ENCODE measurements at places on chromosomes 6 and 20.

GRCh38 chr20:50284811-50285375, 94.3 kb downstream of the CEBPB start:
- DNase-seq = no peak

- DNase-seq = peak; percentile 14
These were observed at the start of gene KCNB1 for GRCh38 chr20:49482621-49483017. Gene KCNB1, minus strand, starts transcription at chr20:49482668. Its CDS starts 188 bp downstream, at chr20:49482480.

GRCh38 chr20:62882426-62882825, 20.8 kb upstream of the TCFL5 start:
- no peak for DNase-seq

DNA sequence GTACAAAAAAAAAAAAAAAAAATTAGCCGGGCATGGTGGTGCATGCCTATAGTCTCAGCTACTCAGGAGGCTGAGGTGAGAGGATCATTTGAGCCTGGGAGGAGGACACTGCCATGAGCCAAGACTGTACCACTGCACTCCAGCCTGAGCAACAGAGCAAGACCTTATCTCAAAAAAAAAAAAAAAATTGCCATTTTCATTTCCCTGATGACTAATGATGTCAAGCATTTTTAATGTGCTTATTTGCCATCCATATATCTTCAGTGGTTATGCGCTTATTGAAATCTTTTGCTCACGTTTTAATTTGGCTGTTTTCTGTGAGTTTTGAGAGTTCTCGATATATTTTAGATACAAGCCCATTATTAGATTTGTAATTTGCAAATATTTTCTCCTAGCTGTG, 46.7 kb downstream of the PFDN4 start:
- no peak for DNase-seq

DNA sequence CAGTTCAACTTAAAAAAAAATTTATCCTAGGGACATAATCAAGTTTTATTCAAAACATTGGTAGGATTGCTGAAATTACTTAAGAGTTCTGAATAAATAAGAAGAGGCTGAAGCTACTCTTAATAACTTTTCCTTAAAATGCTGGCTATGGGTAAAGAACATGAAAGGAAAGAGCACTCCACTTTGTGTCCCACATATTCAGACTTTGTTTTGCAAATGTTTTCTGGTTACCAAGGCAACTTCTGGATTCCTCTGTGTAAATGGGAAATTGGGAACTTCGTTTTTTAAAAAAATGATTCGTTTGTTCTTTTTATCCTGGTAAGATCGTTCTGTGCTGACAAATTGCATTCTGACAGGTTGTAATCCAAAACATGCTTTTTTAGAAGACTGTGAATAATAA, 115.0 kb downstream of the KIF6 start:
- DNase-seq = no peak

- DNase-seq = no peak
These were observed 62.0 kb upstream of the EPB41L1 start for GRCh38 chr20:36092398-36093024.

DNA sequence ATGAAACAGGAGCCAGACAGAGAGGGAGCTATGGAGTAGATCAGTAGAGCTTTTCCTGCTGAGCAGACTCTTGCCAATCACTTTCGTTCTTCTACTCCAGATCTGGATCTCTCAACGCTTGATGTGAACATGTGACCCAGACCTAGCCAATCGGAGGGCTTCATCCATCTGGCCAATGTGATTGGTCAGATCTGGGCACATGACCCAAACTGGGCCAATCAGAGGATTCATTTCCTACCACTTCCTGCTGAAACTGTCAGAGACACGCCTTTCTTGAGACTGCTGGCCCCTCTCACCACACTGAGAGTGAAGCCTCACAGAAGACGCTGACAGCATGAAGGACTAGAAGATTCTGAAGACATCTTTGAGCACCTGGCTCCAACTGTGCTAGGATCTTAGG, 44.2 kb upstream of the ZMYND8 start:
- no peak for DNase-seq

DNA sequence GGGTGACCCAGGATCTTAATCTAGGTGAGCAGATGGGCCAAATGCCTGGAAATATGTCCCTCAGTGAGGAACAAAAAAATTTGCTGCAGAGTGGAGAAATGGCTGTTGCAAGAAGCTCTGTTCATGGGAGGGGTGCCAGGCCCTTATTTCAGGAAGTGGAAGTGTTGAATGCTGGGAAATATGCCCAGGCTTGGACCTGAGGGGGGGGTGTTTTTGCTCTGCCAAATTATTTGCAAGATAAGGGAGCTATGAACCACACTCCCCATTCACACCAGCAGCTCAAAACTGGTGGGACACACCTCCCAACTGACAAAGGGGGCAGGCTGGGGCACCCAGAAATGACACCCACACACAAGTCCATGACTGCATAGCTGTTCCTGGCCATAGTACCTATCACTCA, 8.7 kb downstream of the CST4 start:
- no peak for DNase-seq

GRCh38 chr6:116631379-116631990, 15.2 kb downstream of the RSPH4A start:
- DNase-seq = no peak

DNA sequence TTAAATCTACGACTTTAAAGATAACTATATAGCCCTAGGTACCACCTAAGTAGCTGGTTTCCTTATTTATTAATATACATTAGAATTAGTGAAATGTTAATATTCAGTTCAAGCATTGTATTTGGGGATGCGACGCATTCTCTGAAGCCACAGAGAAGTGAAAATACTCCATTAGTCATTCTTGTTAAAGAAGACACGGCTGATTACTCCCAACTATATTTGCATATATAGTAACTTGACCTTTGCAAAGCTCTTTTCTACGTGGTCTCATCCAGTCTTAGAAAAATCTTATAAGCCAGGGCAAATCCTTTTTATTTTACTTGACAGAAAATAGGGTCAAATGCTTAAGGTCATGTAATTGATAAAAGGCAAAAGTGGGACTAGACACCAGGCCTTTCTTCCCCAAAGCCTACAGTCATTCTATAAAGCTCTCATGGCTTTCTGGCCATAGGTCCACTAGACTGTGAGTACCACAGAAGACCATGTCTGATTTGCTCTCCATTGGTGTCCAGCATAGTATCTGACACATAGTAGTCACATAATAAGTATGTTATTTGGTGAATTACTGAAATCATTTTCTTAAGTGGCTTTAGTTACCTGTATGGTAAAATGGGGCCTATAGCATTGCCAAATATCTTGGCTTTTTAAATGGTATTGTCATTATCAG, 11.3 kb downstream of the ZHX3 start:
- no peak for DNase-seq

- no peak for DNase-seq
These were observed 584.2 kb downstream of the CD109 start for GRCh38 chr6:74280130-74280692.

DNA sequence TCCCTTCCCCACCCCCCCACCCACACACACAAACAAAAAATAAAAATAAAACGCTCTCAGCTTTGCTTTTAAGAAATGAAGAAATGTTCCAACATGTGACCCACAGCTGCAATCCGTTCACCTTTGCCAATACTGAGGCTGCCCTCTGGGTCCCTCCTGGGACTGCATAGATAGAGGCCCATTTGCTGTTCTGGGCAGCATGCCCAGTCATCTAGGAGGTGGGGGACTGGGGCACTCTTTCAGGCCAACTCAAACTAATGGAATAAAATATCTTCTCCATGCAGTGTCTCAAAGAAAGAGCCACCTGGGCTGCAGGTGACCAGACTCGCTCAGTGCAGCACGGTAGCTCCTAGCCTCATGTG, 79.9 kb downstream of the SLC22A3 start:
- no peak for DNase-seq

DNA sequence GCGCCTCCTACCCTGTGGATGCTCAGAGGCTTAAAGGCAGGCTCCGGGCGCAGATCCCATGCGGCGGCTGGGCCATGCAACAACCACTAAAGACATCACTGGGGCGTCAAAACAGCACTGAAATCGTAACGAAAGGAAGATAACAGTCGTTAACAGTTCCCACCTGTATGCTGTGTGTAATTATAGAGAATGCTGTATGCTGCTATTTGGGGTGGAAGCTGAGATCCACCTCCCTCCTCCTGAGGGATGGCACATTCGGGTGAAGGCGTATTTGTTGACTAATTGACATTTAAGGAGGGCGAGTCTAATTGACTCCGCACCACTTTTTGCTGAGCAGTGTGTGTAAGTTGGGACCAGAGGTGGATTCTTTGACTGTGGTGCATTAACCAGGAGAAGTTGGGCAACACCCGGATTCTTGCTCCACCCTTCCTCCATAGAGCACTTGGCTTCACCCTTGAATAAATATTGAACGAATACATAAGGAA, 687 bp downstream of the SLC35A1 start:
- no peak for DNase-seq

- no peak for DNase-seq
These were observed 23.1 kb downstream of the OR2B6 start for GRCh38 chr6:27980111-27980510.

GRCh38 chr6:88535306-88535705, 369.2 kb upstream of the CNR1 start:
- DNase-seq = no peak

DNA sequence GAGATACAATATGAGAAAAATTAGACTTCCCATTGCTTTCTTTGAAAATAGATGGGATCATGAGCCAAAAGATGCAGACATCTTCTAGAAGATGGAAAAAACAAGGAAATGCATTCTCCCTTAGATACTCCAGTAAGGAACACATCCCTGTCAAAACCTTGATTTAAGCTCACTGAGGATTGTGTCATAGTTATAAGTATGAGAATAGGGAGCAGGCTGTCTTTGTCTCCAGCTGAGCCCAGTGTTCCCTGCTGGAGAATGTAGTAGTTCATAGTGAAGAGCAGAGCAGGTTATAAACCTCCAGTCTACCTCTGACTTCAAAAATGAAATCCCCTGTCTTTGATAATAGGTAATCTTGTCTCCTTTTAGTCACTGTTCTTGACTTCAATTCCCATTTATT, 589.9 kb downstream of the PHF3 start:
- no peak for DNase-seq

DNA sequence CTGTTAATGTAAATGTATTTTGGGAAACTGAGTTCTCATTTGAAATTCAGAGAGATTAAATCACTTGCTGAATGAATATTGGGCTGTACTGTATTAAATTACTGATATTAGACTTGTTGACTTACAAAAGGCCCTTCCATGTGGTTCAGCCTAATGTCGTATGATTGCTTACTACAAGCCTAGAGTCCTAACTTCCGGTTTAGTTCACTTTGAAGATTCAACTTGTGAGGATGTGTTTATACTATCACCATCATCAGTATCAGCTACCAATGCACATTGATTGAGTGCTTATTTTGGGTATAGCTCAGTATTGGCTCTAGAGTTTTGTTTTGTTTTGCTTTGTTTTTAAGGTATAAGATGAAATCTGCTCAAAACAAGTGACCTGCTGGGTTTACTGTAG, 48.3 kb downstream of the FAM217A start:
- DNase-seq = no peak

GRCh38 chr6:8335896-8336295, 99.4 kb downstream of the SLC35B3 start:
- DNase-seq = no peak

DNA sequence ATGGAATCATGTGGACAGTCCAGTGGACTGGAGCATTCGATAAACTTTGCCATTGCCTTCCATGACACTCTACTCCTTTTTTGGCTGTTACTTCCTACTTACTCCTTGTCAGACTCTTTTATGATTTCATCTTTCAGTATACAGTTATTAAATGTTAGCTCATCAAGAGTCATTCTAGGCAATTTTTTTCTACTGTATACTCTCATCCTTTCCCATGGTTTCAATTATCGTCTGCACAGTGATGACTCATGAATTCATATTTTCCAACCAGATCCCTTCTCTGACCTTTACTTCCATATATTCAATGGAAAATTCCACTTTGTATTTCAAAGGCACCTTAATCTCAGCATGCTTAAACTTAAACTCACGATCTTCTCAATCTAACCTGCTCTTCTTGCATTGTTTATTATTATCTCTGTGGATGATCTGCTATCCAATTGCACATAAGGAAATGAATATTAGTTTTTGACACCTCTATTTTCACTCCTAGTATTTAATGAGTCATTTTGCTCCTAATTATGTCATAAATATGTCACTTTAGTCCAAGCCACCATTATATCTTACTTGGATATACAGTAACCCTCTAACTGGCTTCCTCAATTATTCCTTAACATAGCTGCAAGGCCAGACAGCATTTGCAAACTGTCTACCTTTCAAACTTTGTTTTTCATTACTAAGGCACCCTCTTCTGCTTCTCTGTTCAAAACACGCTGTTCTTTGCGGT, 427.5 kb downstream of the PHF3 start:
- no peak for DNase-seq

DNA sequence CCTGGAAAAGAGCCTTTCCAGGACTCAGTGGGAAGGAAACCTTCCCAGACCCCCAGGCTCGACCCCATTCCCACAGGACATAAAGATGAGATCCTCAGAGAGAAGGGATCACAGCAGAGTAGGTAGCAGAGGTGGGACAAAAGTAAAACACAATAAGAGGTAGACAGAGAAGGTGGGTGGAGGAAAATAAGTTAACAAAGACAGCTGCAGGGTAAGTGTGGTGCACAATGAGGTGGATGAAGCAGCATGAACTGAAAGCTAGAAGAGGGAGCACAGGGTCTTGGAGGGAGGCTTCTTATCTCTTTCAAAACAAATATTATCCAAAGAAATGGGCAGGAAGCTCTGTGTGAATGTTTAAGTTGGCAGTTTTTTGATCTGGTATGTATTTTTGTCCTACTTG, 14.0 kb upstream of the MAP7 start:
- DNase-seq = no peak

- no peak for DNase-seq
These were observed 1.5 kb upstream of the MDFI start for GRCh38 chr6:41636833-41637193.

DNA sequence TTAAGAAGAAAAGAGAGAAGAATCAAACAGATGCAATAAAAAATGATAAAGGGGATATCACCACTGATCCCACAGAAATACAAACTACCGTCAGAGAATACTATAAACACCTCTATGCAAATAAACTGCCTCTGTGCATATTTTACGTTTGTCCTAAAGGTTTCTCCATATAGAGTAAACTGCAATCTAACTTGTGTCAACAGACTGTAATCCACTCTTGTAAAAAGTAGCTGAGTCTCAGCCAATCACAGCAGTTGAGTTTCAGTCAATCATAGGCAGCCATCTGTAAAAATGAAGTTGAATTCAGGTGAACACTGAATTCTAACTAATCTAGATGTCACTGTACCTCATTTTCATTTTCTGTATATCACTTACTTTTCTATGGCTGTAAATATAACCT, 112.2 kb upstream of the SYNCRIP start:
- no peak for DNase-seq

GRCh38 chr6:21033575-21034026, 499.3 kb downstream of the CDKAL1 start:
- no peak for DNase-seq

GRCh38 chr6:20905377-20905776, 371.1 kb downstream of the CDKAL1 start:
- no peak for DNase-seq

Measured in stimulated activated CD4-positive, alpha-beta T cell treated with anti-CD3 and anti-CD28 coated beads, Interleukin-1b, Interleukin-23, amount 100 ng/mL, for 24 hours (primary cell).